ENCODE measurements at places on chromosomes 5 and 9.

DNA sequence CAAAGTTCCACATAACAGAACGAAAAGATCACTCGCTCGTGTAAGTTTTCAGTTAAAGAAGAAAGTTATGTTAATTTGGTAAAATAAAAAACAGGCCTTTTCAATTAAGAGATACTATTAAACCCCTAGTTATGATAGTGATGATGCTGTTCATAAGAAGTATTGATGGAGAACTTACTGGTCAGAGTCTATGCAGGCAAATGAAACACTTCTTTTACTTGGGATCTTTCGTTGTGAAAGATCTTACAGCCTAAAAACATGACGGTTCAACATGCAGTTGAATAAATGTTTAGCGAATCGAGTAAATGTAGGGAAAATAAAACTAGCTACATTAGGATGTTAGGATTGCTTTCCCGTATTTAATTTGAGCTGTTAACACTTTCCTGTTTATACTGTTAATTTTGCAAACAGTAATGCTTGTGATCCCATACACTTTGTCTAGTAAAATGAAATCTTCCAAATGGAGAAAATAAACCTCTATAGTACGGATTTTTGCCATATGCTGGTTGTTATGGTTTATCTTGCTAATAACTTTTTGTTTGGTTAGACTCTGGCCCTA lies 2.0 kb downstream of the RHOBTB3 start:
- no peak for DNase-seq

DNA sequence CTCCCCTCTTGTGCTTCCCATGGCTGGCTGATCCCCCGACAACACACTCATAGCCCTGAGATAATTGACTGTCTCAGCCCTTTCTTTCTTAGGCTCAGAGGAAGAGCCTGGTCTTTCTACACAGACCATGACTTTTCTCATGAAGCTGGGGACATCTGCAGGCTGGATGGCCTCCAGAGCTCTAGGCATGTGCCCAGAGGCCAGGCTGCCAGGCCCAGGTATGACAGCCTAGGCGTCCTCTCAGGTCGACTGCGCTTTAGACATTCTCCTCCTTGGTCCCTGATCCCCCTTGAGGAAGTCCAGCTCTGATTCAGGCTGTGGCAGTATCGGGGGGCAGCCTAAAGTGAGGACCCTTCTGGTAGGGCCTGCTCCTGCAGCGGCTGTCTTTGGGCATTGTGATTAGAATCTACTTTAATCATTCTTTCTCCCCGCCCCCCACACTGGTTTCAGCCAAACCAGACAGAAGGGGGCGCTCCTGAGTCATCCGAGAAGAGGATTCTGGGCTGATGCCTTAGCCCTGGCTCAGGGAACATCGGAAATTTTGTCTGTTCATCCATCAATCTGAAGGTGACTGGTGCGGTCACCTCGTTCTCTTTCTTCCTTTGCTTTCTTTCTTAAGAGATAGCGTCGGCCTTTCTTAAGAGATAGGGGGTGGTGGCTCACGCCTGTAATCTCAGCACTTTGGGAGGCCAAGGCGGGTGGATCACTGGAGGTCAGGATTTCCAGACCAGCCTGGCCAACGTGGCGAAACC lies 66.5 kb upstream of the HSPA9 start:
- DNase-seq: peak; percentile 89

DNA sequence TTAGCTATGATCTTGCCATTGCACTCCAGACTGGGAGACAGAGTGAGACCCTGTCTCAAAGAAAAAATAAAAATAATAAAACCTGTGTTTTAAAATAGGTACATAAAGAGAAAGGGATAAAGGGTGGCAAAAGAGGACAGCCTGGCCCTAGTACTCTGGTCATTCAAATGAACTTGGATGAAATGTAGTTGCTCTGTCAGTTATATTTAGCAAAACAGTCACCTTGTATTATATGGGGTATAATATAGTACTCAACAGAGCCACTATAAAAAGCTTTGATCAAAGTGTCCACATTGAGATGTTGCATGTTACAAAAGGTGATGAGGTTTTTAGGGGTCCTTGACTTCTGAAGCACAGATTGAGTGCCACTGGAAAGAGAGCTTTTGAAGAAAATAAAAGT lies 61.1 kb upstream of the EQTN start:
- DNase-seq: no peak

- DNase-seq: no peak
Observed at GRCh38 chr5:164627021-164627420, 1121.6 kb downstream of the MAT2B start.

DNA sequence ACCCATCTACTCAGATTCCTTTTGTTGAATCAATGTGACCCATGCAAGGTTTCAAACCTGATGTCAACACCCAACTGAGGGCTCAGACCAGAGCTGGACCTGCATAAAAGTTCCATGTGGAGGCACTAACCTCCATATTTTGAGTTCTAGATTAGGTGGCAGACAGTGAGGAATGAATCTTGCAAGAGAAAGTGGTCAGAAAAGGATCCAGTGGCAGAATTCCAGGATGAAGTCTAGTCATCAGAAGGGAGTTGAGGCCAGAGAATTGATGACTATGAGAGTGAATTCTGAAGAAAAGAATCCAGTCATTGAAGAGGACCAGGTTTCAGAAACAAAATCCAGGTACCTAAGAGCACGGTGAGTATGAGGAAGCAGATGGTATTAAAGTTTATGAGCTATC lies 205.1 kb upstream of the RGMB start:
- DNase-seq: no peak
